ENCODE measurements at places on chromosomes 12 and 14.
A peak's percentile ranks its signal among the peaks of the same experiment; 100 is the strongest.

GRCh38 chr12:103303484-103303883 lies 192.3 kb downstream of the C12orf42 start:
- DNase-seq = no peak

- peak; percentile 55 for DNase-seq
Observed at GRCh38 chr12:99984271-99985128, at the start of gene ANKS1B. ANKS1B (minus strand) TSS chr12:99984936; CDS start chr12:99984237, 699 bp downstream.

DNA sequence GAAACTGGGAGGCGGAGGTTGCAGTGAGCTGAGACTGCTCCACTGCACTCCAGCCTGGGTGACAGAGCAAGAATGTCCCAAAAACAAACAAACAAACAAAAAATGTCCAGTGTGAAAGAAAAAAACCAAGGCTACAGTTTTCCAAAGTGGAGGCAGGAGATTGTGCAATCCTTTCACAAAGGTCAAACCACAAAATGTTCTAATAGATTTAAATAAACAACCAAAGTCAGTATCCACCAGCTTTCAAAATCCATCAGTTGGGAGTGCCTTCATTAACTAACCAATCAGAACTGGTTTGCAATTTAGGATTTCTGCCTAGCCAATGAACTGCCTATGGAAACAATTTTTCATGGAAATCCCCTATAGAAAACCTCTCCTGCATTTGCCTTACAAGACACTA lies 52.3 kb upstream of the TRIM9 start:
- no peak for DNase-seq

- DNase-seq = peak; percentile 92
Observed at GRCh38 chr12:106342397-106343213, 14.9 kb upstream of the POLR3B start.

DNA sequence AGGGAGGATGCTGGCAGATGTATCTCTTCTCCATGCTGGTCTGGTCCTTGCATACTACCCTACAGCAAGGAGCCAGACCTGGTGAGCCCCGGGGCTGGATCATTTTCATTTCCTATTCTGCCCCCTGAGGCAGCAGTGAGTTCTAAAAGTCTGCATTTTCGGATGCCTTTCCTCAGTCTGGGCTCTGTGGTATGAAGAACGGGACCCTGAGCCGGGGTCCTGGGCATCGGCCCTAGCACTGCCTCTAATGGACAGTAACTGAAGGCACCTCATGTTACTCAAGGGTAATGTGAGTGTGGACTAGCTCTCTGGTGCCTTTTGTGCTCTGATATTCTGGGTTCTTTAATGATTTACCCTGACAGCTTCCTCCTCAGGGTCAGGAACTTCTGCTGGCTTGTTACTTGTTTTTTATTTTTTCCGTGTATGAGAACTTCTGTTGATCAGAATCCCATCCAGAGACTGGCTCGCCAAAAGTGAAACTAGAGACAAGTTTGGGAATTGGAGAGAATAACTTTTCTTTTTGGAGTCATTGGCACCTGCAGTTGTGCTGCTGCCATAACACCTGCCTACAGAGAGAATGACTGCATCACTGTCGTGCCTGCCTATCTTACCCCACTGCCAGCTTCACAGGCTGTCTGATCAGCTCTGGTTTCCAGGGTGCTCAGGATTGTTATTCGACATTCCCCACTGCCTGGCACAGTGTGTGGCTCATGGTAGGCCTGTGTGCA lies 62.3 kb downstream of the SUSD6 start:
- DNase-seq = no peak

DNA sequence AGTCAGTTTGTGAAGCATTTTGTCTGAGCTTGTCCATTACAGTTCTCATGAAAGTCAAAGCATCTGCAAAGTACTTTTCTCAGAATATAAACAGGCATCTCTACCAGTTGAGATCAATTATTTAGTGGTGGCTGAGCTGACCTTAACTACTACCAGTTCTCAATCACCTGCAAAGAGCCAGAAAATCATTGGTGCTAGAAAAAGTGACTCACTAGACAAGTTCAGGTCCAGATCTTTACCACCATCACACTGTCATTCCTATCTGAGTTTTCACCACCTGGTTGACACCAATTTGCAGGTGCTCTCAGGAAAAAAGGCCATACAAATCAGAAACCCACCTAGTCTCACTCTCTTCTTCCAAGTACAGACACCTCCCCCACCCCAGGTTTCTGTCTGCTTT lies 33.3 kb downstream of the ITPR2 start:
- DNase-seq = no peak

DNA sequence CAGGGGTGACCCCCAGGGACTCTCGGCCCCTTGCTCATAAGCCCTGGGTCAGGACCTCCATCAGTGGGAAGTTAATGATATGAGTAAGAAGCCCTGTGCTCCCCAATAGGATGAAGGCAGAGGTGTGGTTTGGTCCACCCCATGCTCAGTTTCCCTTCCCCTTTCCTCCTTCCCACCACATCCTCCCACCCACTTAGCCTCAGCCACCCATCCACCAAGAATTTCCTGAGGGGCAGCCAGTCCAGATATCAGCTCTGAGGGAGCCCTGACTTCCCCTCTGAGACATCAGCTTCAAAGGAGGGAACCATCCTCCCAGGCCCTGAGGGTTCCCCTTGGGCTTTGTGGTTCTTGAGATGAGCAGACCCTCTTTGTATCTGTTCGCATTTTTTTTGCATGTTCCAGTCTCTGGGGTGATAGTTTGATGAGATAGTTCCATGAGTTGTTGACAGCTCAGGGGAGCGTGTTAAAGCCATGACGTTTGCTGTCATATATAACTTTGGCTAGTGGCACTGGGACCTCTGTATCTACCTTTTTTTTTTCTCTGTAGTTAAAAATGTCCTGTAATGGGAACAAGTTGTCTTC lies 71.2 kb downstream of the LGMN start:
- DNase-seq = no peak

GRCh38 chr14:50860478-50861086 lies 11.3 kb upstream of the ABHD12B start:
- DNase-seq = peak; percentile 75

GRCh38 chr12:116520801-116521471 lies 38.2 kb upstream of the MAP1LC3B2 start:
- no peak for DNase-seq

- no peak for DNase-seq
Observed at GRCh38 chr12:52182384-52182783, 9.4 kb downstream of the KRT80 start.

DNA sequence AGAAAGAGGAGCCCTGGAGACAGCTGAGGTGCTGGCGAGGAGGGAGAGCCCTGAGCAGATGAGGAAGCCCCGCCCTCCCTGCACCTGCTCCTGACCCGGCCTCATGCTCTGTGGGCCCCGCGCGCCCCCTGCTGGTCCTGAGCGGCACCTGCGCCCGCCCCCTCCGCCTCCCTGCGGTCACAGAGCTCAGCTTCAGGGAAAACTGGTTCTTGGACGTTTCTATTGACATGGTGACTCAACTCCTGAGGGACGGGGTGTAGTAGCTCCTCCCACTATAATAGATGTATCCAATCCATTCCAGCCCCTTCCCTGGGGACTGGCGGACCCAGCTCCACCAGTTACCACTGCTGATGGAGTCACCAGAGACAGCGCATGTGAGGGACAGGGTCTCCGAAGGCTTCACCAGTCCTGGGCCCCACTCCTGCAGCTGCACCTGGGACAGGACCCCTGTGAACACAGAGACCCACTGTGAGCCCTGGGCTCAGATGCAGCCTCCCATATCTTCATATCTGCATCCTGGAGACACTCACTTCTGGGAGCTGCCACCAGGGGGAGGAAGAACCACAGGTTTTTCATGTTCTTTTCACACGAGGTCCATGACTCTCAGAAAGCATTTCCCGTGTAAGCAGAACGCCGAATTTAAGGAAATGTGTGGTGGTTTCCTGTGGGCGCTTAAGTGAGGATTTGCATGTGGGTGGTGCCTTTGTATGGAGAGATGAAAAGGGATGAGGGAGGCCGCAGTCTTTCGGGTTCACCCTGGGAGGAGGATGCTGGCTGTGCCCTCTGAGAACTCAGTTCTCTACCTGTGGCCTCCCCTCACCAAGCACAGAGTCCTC lies 1346.4 kb downstream of the TMEM121 start:
- peak; percentile 48 for DNase-seq

Data from psoas muscle (tissue), 8 donors.